ENCODE measurements at places on chromosomes 6 and 20.

DNA sequence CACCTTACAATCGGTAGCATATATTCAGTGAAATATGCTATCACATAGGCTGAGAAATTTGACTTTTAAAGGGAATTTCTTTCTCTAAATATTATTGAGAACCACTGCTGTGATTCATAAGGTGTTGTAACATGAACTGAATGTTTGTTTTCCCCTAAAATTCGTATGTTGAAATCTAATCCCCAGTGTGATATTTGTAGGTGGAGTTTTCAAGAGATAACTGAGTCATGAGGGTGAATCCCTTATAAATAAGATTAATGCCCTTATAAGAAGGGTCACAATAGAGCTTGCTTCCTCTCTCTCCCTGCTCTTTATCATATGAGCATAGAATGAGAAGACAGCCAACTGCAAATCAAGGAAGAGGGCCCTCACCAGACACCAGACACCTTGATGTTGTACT is 64.8 kb downstream of the LMBRD1 start:
- no peak for DNase-seq

GRCh38 chr20:10902174-10902573 is 228.4 kb upstream of the JAG1 start:
- no peak for DNase-seq

- no peak for DNase-seq
These were observed 53.5 kb downstream of the BCAS4 start for GRCh38 chr20:50848341-50848808.

DNA sequence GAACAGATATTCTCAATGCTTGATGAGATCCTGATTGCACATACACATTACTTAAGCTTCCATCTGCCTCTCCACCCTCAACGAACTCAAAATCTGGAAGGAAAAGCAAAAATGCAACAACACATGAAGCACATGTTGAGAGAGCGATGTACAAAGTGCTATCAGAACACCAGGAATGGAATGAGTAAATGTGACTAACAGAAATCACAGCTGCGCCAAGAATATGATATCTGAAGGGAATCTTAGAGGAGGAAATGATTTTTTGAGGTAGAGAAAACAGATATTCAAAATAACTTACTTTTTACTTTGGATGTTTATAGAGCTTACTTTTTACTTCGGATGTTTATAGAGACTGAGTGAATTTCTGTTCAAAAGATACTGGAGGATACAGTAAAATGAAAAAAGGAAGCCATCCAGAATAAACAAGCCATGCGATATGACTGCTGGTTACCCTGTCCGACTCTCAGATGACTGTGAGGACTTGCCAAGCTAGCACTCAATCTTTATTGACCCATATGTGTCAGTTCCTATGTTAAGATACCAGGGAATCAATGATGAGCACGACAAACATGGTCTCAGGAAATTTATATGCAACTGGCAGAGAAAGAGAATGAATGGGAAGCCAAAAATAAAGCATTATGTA is 102.0 kb downstream of the SMLR1 start:
- DNase-seq, result no peak

GRCh38 chr6:27650620-27651370 is 177.9 kb upstream of the ZNF184 start:
- no peak for DNase-seq

GRCh38 chr6:20877008-20877937 is 343.0 kb downstream of the CDKAL1 start:
- no peak for DNase-seq

DNA sequence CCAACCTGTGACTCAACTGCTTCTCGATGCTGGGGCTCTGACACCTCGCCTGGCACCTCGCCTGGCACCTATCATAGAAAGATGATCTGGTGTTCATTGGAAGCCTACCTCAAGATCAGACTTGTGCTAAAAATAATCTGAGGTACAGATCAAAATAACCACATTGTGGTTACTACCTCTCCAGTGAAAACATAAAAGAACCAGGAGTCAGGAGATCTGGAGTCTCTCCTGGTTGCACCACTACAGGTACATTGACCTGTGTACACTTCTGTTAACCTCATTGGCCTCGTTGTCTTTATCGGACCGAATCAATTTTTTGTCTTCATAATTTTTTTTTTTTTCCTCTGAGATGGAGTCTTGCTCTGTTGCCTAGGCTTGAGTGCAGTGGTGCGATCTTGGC is 695.9 kb downstream of the HDGFL1 start:
- no peak for DNase-seq

- DNase-seq, result no peak
These were observed 62.6 kb upstream of the SIRPG start for GRCh38 chr20:1720226-1720625.

DNA sequence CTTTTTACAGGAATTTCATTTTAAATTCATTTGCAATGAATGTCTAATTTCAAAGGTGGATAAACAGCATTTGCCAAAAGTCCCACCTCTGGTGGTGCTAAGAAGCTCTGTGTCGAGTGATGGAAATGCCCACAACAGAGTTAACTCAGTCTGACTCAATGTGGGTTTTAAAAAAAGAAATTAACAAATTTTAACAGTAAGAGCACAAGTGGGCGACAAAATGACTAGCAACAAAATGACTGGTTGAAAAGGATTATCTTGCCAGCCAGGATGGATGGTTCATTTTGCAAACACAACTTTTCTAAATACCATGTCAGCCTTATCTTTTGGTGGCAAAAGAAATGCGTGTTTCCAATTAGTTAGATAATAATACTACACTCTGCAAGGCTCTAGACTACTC is 14.3 kb upstream of the TAGAP start:
- DNase-seq, result no peak

GRCh38 chr6:26554447-26554696 is 16.2 kb downstream of the HMGN4 start:
- no peak for DNase-seq

DNA sequence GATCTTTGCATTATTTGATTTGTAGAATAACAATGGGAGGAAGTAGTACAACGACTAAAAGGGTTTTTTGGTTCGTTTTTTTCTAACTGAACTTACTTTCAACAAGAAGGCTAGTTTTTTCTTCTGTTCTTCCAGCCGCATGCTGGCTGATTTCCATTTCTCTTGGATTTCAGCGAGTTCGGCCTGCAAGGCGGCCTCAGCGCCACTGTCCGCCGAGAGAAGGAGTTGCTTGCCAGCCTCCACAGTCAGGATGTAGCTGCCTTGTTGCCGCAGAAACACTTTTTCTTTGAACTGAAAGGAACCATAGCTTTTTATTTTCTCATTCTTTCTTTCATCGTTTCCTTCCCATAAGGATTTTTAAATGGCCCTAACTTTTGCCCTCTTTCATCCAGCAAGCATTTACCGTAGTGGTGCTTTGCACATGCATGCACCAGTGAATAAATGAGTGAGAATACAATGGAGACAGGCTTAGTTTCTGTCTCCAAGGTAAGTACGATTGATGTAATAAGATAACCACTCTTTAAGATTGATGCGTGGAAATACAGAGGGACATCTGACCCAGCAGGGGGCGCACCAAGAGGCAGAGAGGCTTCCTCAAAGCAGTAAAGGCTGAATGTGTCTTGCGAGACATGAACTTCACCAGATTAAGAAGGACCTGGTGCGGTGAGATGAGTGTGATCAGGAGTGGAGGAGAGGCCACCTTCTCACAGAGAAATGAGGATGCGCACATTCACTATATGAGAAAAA is 398.8 kb downstream of the ESR1 start:
- DNase-seq, result no peak

GRCh38 chr6:33411632-33412005 is 805 bp downstream of the PHF1 start:
- DNase-seq, result no peak

GRCh38 chr6:111894272-111894671 is 21.0 kb upstream of the FYN start:
- no peak for DNase-seq

DNA sequence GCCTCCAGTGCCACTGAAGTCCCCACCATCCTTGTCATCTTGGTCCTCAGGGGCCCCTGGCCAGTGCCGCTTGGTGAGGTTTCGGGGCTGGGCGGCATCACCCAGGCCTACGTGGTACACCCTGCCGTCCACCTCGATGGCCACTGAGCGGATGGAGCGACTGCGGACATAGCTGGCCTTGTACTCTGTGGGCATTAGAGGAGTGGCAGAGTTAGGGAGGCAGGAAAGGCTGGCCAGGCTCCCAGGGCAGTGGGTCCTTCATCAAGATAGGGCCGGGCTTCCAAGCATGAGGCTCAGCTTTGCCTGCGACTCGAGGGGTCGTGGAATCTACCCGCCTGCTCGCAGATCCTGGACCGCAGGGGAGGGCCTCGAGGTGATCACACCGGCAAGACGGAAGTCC is 119.0 kb downstream of the SULF2 start:
- no peak for DNase-seq

- DNase-seq, result no peak
These were observed 27.5 kb upstream of the TAF8 start for GRCh38 chr6:42022755-42023384.

- no peak for DNase-seq
These were observed 404.4 kb downstream of the GJA1 start for GRCh38 chr6:121839896-121840295.

GRCh38 chr6:30361661-30362060 is 16.7 kb downstream of the RPP21 start:
- DNase-seq, result no peak

DNA sequence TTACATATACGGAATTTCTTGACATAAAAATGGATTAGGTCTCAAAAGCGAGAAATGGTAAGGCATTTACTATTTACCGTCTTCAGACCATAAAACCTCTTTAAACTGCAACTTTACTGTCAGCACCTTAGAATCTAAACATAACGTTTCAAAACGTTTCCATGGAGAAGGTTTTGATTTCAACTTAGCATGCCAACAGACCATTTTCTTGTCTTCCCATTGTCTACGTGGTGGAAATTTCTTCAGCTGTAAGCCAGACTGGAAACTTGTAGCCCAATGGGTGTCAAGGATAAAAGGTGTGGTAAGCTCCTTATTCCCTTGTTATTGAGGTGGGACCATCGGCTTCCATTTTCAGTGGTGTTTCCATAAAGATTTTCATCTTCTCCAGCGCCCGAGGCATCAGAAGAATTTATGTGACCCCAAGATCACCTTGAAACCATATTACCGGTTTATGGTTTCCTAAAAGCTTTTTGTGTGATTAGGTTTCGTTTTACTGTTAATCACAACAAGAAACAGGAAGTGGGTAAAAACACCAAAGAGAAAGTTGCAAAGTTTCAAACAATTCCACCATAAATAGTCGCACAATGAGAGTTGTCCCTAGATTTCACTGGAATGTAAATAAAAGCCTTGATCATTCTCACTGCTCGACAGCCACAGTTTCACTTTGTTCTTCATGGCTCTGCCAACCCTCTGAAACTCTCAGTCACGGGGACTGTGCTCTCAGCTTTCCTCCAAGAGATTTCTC is 63.0 kb upstream of the CD2AP start:
- DNase-seq, result peak; percentile 67

DNA sequence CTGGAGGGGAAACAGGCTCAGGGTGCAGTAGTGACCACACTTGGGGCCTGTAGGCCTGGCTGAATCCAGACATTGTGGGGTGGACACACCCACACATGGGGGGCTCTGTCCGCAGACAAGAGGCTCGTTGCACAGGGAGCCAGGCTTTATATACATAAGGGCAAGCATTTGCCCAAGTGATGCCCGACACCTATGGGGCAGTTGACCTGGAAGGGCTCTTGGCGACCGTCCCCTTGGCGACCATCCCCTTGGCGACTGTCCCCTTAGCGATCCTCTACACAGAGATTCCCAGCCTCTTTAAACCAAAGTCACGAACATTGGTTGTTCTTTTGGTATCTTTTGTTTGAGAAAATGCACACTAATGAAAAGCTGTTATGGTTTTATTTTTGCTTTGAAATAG is 2.7 kb downstream of the TOX2 start:
- no peak for DNase-seq

GRCh38 chr6:5677219-5678000 is 329.3 kb downstream of the NRN1 start:
- no peak for DNase-seq

DNA sequence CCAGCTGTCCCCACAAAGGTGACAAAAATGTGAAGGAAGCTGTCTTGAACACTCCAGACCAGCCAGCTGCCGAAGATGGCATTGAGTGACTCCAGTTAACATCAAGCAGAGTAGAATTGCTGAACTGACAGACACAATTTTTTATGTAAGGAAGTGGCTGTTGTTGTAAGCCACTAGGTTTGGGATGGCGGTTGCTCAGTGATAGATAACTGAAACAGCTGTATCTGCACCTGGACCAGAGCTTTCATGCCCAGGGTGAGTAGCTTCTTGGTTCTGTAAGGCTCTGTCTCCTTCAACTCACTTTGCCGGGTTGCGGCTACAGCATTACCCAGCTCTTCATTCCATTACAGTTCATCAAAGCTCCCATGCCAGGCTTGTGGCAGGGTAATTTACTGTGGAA is 49.7 kb upstream of the DDR1 start:
- no peak for DNase-seq

- DNase-seq, result no peak
These were observed 256.6 kb downstream of the KHDC1L start for GRCh38 chr6:72968704-72969103.

- DNase-seq, result no peak
These were observed 14.7 kb upstream of the PXDC1 start for GRCh38 chr6:3766214-3766613.

DNA sequence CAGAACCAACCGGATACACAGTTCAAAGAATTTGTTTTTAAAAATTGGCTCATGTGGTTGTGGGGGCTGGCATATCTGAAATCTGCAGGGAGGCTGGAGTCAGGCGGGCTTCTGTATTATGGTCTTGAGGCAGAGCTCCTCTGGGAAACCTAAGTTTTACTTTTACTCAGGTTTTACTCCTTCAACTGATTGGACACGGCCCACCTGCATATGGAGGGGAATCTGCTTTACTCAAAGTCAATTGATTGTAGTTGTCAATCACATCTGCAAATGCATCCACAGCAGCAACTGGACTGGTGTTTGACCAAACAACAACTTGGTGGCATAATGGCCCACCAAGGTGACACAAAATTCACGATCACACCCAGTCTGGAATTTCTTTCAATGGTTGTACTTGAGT is 103.4 kb downstream of the ERMARD start:
- DNase-seq, result no peak

GRCh38 chr20:63530788-63531160 is 6.4 kb downstream of the PTK6 start:
- DNase-seq, result no peak

- DNase-seq, result peak; percentile 48
These were observed 6.7 kb upstream of the KHDC1L start for GRCh38 chr6:73231986-73232391.

DNA sequence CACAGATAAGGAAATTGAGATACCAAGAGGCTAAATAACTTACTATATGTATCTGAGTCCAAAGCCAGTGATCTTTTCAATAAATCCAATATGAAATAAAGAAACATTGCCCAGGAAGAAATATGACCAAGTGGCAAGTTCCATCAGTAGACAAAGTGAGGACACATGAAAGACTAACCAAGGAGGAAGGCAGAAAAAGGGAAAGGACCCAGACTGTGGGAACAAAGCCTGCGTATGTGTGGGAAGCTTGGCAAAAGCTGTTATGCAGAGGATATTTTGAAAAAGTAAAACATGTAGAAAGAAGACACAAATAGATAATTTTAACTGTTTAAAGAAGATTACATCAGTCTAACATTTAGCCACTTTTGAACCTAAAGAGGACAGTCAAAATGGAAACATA is 264.4 kb upstream of the PRDM1 start:
- DNase-seq, result no peak

GRCh38 chr6:52009466-52010140 is 77.8 kb downstream of the PKHD1 start:
- DNase-seq, result no peak

Data from MM.1S (cell line).